Dermis blood vessel endothelial cell (primary cell): ENCODE measurements at places on chromosomes 2 and 18. TPM values are rescaled to one million over a fixed set of nuclear protein-coding genes. Genes with fewer than 3 reads are reported as not detected.

RAPGEF4 gene
- 30.5 TPM in 2 replicates for total RNA-seq

PPP1R1C gene
- 0.28 and 0.51 TPM in 2 replicates for total RNA-seq

DNA sequence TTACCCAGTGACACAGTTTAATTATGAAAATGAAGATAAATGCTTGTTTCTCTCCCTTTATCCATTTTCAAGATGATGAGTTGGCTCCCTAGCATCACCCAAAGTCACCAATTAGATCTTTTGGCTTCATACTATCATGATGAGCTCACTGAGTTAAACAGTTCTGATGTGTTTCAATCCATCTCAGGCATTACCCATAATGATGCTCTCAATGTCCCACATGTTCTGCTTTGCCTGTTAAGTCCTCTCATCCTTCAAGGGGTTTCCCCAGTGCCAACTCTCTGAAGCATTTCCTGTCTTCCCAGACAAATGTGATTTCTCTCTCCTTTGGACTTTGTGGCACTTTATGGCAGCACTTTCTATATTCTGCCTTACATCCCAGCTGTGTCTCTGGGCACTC, 92.6 kb downstream of the EPB41L3 start:
- no peak for DNase-seq

GRCh38 chr2:85577386-85578242, at the start of gene VAMP8:
VAMP8 (plus strand) TSS chr2:85577586; CDS start chr2:85577647, 61 bp downstream.
- peak; percentile 15 for DNase-seq

SLC38A11 gene
- not detected in 2 replicates for total RNA-seq

DNA sequence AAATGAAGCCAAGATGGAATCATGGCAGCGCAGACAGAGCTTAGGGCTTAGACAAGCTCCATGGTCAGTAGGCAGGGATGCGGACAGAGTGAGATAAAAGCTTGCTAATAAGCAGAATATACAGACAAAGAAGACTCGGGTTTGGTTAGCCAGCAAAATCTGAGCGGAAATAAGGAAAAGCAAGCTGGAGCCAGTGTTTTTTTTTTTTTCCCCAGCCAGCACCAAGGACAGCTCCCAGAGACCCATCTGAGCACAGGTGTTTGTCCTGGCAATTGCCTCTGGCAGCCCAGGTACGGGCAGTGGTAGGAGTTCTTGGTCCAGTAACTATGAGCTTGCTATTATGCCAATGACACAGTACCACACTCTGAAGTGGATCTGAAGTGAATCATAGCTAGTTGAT, 187.6 kb downstream of the ADCYAP1 start:
- no peak for DNase-seq

DNA sequence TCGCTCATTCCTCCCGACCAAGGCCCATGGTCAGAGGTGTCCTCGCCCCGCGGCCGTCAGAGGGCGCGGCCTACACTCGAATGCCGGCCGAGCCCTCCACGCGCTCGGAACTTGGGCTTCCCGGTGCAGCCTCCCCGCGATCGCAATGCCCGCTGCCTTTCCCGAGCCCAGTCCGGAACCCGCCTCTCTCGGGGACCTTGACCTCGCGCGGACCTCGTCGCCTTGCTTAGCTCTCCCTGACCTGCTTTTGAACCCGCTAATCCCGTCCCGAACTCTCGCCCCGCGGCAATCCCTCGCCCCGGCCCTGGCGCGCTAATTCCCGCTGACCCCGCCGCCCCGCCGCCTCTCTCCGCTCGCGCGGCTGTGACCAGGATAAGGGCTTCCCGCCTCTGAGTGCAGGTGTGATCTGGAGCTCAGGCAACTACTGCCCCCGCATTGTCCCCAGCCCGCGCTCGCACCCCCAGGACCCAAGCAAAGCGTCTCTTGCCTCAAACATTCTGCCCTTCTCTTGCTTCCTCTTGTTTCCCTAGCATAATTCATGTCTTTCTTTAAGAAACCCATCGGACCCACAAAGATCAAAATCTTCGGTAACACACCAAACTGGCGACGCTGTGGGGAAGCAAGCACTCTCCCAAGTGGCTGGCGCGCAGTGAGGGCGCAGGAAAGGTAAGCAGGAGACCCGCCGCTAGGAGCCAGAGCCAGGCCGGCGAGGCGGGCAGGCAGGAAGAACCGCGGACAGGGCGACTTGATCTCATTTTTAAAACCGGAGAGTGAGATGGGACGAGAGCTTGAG, 46.6 kb upstream of the ATP6V1B1 start:
- DNase-seq, result no peak

GRCh38 chr2:126463892-126464674, 191.9 kb upstream of the GYPC start:
- no peak for DNase-seq

- DNase-seq, result no peak
These were observed 50.8 kb downstream of the TRIB2 start for GRCh38 chr2:12767541-12767940.

DNA sequence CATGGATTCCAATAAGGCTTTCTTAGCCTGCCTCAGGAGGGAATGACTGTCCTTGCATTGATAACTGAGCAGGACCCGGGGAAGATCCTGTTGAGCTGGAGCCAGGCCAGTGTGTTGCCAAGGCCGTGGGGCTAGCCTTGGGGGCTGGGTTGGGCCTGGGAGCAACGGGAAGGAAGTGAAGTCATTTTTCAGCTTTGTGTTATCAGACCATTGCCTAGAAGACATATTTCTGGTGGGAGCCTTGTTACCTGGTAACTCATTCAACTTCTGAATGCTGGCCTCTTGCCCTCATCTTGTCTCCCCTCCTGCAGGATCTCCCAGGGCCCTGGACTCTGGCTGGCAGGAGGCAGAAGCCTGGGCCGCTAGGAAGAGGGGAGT, 92.7 kb upstream of the MGAT5 start:
- DNase-seq, result peak; percentile 92

- DNase-seq, result peak; percentile 4
These were observed 62.1 kb downstream of the DYM start for GRCh38 chr18:49398331-49398730.

DNA sequence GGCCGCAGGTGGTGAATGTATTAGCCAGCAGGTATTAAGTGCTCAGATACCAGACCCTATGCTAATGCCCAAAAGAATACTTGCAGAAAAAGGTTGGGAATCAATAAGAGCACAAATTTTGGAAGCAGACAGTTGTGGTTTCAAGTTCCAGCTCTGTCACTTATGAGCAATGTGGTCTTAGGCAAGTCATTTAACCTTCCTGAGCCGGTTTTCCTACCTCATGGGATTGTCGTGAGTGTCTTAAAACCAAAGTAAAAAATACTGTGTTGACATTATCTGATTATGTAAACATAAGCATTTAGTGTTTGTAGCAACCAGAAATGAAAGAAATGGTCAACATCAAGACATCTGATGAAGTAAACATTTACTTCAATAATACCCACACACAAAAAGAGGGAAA, 93.0 kb upstream of the CHST9 start:
- DNase-seq, result no peak

RUFY4 gene
- total RNA-seq, result not detected in 2 replicates

- DNase-seq, result no peak
These were observed 148.6 kb upstream of the KCNJ3 start for GRCh38 chr2:154549869-154550268.

NTSR2 gene
- total RNA-seq, result not detected in 2 replicates

FOXD4L1 gene
- total RNA-seq, result 0.05 and 0.17 TPM in 2 replicates
